ENCODE measurements at places on chromosomes 2 and 18.

- no peak for DNase-seq
These were observed 142.9 kb downstream of the TNS1 start for GRCh38 chr2:217859926-217860325.

DNA sequence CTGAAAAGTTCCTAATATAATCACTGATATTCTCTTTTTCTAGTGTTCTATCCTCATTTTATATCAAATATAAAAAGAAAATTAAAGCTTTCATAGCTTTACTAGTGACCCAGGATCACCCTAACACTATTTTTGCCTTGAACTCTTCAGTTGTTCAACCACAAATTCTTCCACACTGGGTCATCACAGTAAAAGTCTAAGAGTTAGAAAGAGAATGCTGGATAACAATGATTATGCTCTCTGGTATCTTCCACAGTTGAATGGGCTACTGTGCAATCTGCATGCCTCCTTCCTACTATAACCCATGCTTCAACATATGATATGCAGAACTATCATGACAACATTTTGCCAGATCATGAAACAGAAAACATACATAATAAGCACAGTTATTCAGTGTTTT, 32.3 kb downstream of the CHN1 start:
- no peak for DNase-seq

GRCh38 chr18:73594749-73595148, 552.9 kb downstream of the FBXO15 start:
- DNase-seq = no peak

GRCh38 chr2:17136877-17137276, 381.4 kb downstream of the RAD51AP2 start:
- DNase-seq = no peak

DNA sequence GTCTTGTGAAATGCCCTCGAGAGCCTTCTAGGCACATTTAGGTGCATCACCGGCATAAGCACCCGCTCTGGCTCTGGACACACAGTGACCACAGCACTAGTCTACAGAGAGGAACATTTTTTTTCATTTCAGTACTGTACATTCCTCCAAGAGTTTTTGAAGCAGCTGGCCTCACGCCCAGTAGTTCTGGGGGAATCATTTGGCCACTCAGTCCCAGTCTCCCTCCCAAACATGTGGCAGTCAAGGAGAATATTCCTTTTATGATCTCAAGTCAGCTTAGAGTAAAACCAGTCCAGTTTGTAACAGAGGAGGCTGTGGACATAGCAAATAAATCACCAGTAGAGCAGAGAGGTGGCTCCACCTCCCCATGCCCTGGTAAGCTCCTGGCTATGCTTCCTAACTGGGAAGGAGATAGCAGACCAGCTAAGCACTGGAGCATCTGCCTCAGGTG, 48.1 kb downstream of the KCNE4 start:
- DNase-seq = no peak

- no peak for DNase-seq
These were observed 481 bp downstream of the TMEM177 start for GRCh38 chr2:119679526-119679837.

- DNase-seq = no peak
These were observed 85.5 kb upstream of the TMEM247 start for GRCh38 chr2:46393865-46394264.

All from activated naive CD4-positive, alpha-beta T cell treated with Interleukin-2 at 50 U/mL for 16 hours (primary cell).